Stimulated activated CD4-positive, alpha-beta T cell treated with anti-CD3 and anti-CD28 coated beads, Interleukin-1b, Interleukin-23, amount 100 ng/mL, for 1 hour (primary cell): ENCODE measurements at places on chromosomes 7 and 10.

DNA sequence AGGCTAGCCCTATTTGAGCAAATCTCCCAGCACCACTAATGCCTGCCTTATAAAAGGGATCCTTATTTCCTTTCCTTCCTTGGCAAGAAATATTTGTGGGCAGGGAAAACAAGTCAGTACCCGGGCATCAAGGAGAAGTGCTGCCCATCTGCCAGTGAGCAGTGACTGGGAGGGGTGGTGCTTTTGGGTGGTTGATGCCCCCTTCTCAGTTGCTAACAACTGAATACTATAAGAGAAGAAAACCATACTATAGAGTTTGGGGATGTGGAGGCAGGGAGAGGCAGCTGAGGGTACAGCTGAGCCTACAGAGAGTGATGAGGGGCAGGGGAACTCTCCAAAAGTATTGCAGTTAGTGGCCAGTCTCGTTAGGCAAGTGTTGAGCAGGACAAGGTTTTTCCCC, 39.3 kb downstream of the OGDH start:
- no peak for DNase-seq

- DNase-seq, result no peak
These were observed 12.3 kb downstream of the IQUB start for GRCh38 chr7:123522066-123522465.

- DNase-seq, result no peak
These were observed 94.0 kb downstream of the ELMO1 start for GRCh38 chr7:37354656-37355131.

DNA sequence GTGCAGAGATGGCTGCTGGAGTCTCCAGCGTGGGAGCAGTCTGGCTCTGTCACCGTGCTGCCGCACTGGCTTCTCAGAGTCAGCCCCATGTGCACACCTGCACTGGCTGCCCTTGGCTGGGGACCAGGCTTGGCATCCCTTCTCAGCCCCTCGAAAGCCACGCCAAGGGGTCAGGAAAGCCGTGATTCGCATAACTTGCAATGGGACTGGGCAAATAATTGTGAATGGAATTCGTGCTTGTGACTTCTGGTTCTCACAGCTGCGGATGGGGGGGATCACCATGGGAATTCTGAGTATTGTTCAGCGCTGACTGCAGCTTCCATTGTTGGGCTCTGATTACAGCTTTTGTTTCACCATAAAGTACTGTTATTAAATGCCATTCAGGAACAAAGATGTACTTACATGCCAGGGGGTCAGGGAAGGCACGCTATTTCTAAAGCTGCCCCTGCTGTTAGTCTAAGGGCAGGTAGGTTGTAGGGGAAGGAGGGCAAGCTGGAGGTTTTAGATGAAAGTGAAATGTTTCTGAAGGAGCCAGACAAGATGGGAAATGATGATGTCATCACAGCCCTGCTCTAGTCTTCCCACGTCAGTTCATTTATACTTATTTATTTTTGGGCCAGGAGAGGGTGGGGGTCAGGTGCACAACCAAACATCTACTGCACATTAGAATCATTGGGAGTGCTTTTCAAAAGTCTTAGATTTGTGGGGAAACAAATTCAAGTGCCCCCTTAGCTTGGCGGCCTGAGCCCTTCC, 5.8 kb upstream of the PLEKHA1 start:
- no peak for DNase-seq

DNA sequence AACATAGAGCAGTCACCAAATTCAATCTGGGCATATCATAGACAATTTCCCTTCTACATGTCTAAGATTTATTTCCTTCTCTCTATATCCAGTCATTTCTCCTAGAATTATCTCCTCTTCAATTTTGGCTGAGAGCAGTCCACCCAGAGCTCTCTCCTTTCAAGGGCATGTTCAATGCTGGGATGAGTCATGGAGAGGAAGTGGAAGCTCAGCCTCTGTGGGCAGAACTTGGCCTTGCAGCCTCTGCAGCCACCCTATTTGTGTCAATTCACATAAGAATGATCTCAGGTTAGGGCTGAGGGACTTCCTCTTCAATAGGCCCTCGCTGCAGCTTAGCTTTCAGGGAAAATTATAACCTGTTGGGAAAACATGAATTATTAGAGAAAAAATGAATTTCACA, 560.8 kb downstream of the POM121L12 start:
- DNase-seq, result no peak

DNA sequence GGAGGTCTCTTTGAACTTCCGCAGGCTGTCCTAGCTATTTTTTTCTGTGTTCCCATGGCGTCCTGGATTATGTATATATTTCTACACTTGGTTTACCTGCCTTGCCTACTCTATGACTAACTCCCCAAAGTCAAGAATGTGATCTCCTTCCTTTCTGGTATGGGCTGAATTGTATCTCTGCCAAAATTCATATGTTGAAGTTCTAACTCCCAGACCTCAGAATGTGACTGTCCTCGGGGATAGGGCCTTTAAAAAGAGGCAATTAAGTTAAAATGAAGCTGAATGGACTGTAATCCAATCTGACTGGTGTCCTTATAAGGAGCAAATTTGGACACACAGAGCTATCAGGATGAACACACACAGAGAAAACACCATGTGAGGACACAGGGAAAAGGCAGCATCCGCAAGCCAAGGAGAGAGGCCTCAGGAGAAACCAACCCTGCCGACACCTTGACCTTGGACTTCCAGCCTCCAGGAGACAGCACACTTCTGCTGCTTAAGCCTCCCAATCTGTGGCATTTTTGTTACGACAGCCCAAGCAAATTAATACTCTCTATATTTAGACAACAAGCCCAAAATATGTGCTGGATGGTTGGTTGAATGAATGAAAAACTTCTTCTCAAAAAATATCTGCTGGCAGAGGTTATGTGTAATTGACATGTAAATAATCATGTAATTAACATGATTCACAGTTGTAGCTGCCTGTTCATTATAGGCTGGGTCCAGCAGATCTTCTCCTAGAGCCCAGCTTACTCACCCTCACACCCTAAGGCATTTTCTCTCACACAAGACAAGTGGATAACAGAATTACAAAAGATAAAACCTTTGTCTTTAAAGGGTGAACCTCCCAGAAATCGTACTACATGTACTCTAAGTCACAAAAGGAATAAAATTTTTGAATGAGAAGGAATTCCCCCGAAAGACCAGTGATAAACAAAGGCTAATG, 123.7 kb downstream of the CUBN start:
- DNase-seq, result no peak

DNA sequence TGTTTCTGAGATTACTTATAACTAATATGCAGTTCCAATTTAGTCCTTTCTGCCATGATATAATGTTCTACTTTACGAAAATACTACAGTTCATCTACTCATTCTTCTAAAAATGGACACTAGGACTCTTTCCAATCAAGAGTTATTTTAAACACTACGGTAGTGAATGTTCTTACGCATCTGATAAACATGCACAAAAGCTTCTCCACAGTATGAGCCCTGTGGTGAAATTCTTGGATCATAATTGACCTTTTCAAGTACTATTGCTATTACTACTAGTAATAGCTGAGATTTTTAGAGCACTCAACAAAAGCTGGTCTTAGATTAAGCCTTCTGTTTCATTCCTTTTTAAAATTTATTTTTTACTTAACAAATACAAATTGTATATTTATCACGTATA, 106.4 kb downstream of the CH25H start:
- no peak for DNase-seq

DNA sequence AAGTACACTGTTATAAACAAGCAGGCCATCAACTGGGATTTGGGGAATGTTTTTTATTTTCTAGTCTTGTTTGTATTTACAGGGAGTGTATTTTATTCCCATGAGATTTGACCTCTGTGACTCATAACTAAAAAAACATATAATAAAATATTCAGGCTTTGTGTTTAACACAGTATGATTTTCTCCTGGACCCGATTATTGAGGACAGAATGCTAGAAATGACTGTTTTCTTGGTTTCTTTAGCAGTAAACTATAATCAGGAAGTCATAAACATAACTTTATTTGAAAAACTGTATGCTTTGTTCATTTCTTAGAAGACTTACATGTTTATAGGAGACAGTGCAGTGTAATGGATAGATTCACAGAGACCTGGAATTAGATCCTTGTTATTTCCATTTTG, 2.1 kb downstream of the NHLRC2 start:
- DNase-seq, result no peak

DNA sequence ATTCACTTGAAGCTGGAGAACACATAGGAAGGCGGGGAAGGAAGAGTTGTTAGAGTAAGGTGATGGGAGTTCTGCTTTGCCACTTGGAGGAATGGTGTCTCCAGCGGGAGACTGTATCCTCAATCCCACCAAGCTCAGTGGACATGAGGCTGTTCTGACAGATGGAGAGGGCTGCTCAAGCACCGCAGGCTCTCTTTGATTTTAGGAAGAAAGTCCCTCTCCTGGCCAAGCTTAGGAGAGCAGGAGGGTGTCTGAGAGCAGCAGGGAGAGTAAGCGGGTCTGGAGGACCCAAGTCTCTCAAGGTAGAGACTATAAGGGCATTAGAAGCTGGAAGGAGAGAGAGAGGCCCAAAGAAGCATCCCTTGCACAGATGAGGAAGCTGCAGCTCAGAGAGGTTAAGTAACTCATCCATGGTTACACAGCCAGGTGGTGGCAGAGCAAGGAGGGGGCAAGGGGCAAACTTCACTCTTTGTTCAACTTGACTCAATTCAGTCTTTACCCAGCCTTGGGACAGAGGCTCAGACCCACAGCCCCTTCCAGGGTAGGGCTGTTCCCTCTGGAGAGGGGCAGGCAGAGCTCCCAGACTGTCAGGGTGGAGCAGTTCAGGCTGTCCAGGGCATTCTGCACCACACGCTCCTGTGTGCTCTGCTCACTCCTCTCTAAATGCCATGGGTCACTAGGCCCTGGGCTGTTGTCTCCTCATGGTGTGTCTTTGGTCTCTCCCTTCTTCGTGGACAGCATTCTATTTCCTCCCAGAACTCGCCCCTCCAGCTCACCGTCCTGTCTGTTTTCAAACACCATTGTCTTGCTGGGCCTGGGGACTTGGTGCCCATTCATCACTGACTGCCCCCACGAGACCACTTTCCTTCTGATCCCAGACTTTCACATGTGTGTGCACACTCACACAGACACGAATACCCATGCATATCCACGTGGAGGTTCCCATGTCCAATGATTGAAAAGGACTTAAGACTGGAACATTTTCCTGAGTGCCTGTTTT, 8.9 kb downstream of the CHAT start:
- DNase-seq, result no peak

- DNase-seq, result no peak
These were observed 243.2 kb upstream of the TMEM229A start for GRCh38 chr7:124276005-124276622.

- no peak for DNase-seq
These were observed 36.3 kb downstream of the NHLRC2 start for GRCh38 chr10:113890769-113891168.

DNA sequence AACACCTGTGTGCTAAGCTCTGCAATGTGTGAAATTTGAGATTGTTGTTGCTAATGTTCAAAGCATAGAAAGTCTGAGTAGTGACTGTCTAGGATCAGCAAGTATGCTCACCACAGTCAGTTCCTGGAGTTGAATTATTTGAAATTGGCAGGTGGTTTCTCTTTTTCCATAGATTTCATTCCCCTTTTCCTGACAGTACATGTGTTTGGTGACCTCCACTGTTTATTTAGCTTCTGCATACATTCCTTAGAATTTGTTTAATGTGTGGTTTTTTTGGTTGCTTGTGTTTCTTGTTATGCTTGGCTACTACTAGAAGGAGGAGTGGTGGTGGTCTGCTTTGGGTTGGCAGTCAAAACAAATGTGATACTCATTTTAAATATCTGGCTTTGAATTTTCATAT, 52.3 kb downstream of the FOXP2 start:
- DNase-seq, result no peak

DNA sequence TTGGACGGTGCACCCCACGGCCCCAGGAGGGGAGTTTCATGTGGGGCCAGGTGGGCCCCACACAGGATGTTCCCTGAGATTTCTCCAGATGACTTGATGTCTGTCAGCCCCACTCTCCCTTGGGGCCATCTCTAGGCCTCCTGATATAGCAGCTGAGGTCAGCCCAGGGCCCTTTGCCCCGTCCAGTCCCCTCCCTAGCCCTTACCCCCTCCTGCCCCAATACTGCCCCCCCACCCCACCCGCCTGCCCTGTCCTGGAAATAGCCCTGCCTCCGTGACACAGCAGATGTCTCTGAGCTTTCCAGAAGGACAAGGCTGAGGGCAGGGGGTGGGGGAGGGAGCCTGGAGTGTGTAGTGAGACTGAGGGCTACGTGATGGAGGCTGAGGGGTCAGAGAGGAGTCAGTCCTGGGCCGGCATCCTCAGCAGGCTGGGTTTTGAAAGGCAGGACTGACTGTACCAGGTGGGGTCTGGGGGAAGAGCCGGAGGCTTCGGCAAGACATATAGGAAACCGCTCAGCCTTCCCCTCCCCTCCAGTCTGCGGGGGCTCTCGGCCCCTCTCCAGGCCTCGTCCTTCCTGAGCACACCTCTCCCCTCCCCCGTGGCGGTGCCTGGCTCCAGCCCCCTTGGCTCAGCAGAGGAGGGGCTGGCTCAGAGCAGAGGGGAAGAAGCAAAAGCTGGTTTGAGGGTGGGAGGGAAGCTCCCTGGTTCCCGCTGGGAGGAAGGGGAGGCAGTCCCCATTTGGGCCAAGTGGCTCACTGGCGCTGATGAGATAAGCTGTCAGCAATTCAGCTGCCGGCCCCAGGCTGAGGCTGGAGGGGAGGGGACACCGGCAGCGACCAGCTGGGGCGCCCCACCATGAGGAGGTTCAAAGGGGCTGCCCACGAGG, 2.0 kb downstream of the FLNC start:
- no peak for DNase-seq

DNA sequence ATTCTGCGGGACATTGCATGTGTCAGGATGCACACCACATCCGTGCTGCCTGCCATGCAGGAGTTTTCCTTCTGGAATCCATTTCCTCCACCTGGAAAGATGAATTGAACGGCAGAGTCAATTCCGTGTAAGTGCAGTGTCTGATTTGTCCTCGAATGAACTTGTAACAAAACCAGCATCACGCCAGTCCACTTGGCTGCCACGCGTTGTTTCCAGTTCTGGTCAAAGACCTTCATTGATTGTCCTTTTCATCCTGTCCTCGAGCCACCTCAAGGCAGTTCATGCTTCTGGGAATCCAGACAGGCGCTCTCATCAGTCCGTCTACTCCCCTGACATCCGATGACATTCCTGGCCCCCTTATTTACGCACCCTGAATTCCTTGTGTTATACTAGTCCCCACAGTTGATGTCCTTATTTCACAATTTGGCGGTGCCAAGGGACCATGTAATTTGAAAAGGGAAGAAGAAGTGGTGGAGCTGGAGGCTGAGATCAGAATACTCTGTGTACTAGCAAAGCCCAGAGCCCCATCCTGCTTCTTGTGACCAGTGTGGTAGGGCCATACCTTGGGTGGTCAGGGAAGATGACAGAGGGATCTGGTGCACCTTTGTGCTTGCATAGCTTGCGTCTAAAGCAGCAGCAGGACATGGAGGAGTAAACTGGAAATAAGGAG, 502.2 kb downstream of the PLXNA4 start:
- no peak for DNase-seq
